Fibroblast of skin of scalp (primary cell): ENCODE measurements at places on chromosomes 1 and 21.

DNA sequence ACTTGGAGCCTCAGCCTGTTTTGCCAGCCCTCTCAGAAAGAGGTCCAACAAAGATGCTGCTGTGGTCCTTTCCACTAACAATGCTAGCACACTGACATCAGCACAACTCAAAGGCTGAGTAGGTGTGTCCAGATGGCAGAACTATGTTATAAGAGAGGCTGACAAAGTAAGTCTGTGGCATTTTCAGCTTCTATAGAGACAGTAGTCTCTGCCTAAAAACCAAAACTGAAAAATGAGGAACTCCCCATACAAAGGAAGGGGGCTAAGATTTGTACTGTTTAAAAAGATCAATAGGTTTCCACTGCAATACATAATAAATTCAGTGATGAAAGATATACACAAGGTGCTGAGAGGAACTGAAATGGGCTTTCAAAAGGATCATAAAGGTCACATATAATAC lies 12.3 kb downstream of the ERO1B start:
- DNase-seq = no peak

- no peak for DNase-seq
Observed at GRCh38 chr1:187471555-187471954, 642.8 kb downstream of the PLA2G4A start.

DNA sequence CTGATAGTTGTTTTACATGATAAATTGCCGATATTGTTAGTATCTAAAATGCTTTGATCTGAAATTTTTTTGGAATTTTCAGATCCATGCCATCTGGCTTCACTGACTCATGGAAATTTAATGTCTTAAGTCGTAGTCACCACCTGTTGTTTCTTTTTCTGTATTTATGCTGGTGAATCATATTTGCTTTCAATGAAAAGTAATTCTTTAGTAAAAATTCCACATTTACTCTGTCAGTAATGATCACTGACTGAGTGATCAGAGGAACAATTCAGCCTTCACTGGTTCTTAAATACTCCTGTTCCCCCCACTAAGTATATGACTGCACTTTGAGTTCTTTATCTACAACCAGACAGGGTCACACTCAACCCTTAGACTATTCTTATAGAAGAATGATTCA lies 185.6 kb upstream of the NRIP1 start:
- no peak for DNase-seq

- DNase-seq = no peak
Observed at GRCh38 chr1:101992821-101993575, 3.7 kb downstream of the OLFM3 start.

- no peak for DNase-seq
Observed at GRCh38 chr1:6499296-6499695, 7.8 kb upstream of the PLEKHG5 start.

DNA sequence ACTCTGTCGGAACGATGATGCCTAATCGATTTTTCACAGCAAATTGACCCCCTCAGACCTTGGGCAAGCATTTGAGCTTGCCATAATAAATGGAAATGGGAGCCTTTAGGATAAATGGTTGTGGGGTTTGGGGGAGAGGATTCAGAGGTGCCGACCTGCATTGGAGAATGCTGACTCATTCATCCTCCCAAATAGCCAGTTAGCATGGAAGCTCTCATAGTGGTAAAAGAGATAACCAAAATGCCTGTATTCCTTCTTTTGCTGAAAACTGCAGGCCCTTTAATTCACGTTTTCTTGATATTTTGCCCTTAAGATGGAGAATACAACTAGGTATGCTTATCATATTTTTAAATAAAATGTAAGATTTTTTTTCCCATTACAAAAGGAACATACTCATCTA lies 392.6 kb upstream of the DEPDC1 start:
- DNase-seq = no peak

DNA sequence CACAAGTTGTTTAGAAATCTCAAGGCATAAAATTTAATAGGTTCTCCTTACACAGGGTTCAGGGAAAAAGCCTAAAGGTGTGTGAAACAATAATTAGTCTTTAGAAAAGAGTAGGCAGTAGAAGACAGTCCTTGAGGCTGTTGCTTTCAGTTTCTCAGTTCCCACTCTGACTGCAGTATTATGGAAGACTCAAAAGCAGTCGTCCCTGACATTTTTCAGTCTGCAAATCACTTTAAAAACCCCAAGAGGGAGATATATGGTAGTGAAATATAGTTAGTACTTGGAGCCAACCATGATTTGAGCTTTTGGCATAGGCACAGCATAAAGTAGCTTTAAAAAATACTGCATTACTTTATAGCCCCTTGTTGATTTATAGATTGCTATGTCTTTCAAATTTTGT lies 299.7 kb downstream of the OLFM3 start:
- peak; percentile 8 for DNase-seq

DNA sequence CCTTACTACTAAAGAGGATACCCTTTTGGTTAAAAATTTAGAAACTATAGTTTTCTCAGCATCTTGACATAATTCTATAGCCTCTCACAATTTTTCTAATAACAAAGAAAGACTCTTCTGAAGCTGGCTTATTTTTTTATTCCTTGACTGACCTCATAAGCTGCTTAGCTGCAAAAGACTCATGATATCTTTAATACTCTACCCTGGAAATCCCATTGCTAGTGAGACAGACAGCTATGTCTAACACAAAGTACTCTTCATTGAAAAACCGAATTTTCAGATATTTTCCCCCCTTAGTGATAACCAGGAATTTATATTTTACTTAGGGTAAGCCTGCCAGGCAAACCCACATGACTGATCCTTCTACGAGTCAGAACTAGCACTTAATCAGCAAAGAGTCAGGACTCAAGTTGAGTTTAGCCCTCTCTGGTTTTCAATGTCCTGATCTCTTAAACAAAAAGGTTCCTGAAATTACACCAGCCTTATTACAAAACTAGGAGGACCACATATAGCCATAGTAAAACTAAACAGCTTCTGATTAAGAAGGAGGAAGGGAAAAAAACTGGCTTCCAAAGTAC lies 56.9 kb downstream of the ENAH start:
- peak; percentile 26 for DNase-seq
